A549 treated with CORT108297 at 1 μM for 4 hours (cell line): ENCODE measurements at places on chromosomes 5 and 9. TPM values are rescaled to one million over a fixed set of nuclear protein-coding genes. Genes with fewer than 3 reads are reported as not detected.

Gene INSL6
- total RNA-seq = not detected in 5 replicates

Gene DBH
- not detected in 5 replicates for total RNA-seq

Gene QRFP
- total RNA-seq = not detected in 5 replicates

Gene PCDHA10
- total RNA-seq = 0.01 to 0.02 TPM (median 0.02 TPM) in 3 of 5 replicates, not detected in the others

Gene DNAJB5
- 4.2 to 5.9 TPM (median 5.5 TPM) in 5 replicates for total RNA-seq

Gene C9
- total RNA-seq = not detected in 5 replicates

Gene C9orf153
- total RNA-seq = 0.09 to 0.46 TPM (median 0.18 TPM) in 5 replicates

Gene ERP44
- 14.1 to 17.9 TPM (median 14.6 TPM) in 5 replicates for total RNA-seq

Gene CARTPT
- total RNA-seq = not detected in 5 replicates

Gene PCDHGB2
- 0.06 to 0.12 TPM (median 0.08 TPM) in 5 replicates for total RNA-seq

Gene ADAMTS16
- 1.6 to 2.5 TPM (median 1.6 TPM) in 5 replicates for total RNA-seq

Gene ZNF618
- 7.8 to 11.8 TPM (median 11.0 TPM) in 5 replicates for total RNA-seq

Gene CATSPER3
- total RNA-seq = 0.23 to 0.48 TPM (median 0.41 TPM) in 5 replicates

Gene CTXN3
- total RNA-seq = not detected in 5 replicates

Gene KIAA1191
- 61.5 to 81.2 TPM (median 73.8 TPM) in 5 replicates for total RNA-seq

Gene C5orf58
- total RNA-seq = not detected in 5 replicates

Gene IFNA21
- total RNA-seq = not detected in 5 replicates

Gene SPOCK1
- total RNA-seq = 12.6 to 19.6 TPM (median 18.6 TPM) in 5 replicates

Gene SSNA1
- total RNA-seq = 102 to 161 TPM (median 150 TPM) in 5 replicates

Gene NEUROG1
- not detected in 5 replicates for total RNA-seq

Gene FOXD4L6
- 0.06 TPM in 1 of 5 replicates, not detected in the others for total RNA-seq

Gene SLC27A4
- 38.8 to 52.9 TPM (median 48.0 TPM) in 5 replicates for total RNA-seq

Gene C9orf50
- 0.10 to 0.12 TPM in 2 of 5 replicates, not detected in the others for total RNA-seq
